ENCODE measurements at places on chromosomes 12 and 14. TPM values are rescaled to one million over a fixed set of nuclear protein-coding genes. Genes with fewer than 3 reads are reported as not detected.

The SLC25A21 gene
- 0.10 TPM for polyA plus RNA-seq

The HOXC11 gene
- not detected for polyA plus RNA-seq

The DUSP16 gene
- polyA plus RNA-seq, result 2.6 TPM

The PROX2 gene
- polyA plus RNA-seq, result not detected

The CPSF2 gene
- 8.7 TPM for polyA plus RNA-seq

GRCh38 chr12:125100551-125101434, 35.6 kb downstream of the AACS start:
- DNase-seq, result no peak

GRCh38 chr14:58725871-58726270, 88.1 kb downstream of the DACT1 start:
- no peak for DNase-seq

DNA sequence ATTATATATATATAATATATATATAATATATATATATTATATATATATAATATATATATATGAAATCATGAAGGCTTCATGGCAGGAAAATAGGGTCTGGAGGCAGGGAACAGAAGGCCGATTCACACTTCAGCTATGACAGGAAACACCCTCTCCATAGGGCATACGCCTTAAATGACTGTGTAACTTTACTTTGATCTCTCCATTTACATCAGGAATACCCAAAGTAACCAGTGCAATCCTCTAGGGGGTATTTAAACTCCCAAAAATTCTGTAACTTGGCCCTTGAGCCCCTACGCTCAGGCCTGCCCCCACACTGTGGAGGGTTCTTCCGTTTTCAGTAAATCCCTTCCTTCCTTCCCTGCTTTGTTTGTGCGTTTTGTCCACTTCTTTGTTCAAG, 40.4 kb upstream of the PPP2R5C start:
- no peak for DNase-seq

DNA sequence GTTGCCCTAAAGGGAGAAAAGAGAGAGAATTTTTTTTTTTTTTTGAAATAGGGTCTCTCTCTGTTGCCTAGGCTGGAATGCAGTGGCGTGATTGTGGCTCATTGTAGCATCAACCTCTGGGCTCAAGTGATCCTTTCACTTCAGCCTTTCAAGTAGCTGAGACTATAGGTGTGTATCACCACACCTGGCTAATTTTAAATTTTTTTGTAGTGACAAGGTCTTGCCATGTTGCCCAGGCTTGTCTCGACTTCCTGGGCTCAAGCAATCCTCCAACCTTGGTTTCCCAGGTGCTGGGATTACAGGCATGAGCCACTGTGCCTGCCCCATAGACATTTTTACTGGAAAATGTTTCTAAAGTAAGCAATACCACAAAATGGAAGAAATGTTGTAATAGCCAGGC, 36.8 kb downstream of the YARS2 start:
- no peak for DNase-seq

DNA sequence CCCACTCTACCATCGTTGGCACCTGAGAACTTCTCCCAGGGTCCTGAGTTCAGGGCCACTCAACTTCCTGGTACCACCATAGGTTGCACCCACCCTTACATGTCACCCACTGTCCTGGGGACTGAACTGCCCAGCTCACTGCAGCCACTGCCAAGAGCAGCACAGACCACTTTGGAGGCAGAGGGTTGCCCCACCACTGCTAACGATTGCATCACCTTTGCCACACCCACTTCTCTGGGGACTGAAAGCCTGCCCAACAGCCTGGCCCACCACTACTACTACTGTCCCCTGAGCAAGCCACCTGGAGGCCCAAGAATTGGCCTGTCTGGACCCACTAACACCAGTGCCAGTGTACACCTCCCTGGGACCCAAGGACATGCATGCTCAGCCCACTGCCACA, 27.6 kb downstream of the CACNA2D4 start:
- no peak for DNase-seq

DNA sequence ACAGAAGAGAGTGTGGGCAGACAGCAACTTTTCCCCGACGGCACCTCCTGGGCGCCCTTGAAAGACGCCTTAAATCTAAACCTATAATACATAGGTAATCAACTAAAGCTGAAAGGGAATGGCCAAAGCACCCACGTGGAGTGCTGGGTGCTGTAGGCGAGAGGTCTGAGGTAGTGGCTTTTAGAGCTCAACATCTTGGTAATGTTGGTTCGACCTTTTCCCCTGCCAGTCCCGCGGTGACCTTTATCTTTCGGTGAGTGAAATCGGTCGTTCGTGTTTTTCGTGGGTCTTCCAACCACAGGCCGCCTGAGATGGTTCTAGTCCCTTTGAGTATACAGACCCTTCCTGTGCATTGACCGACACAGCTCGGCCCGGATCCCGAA, 9.1 kb downstream of the OR6S1 start:
- DNase-seq, result no peak

- DNase-seq, result no peak
Measured at GRCh38 chr14:63240221-63240620, 36.0 kb downstream of the RHOJ start.

GRCh38 chr12:117742721-117743120, 226.1 kb downstream of the KSR2 start:
- DNase-seq, result no peak

- no peak for DNase-seq
Measured at GRCh38 chr14:56276108-56276507, 157.9 kb downstream of the PELI2 start.

GRCh38 chr14:102691763-102692162, 85.5 kb upstream of the TRAF3 start:
- DNase-seq, result no peak

DNA sequence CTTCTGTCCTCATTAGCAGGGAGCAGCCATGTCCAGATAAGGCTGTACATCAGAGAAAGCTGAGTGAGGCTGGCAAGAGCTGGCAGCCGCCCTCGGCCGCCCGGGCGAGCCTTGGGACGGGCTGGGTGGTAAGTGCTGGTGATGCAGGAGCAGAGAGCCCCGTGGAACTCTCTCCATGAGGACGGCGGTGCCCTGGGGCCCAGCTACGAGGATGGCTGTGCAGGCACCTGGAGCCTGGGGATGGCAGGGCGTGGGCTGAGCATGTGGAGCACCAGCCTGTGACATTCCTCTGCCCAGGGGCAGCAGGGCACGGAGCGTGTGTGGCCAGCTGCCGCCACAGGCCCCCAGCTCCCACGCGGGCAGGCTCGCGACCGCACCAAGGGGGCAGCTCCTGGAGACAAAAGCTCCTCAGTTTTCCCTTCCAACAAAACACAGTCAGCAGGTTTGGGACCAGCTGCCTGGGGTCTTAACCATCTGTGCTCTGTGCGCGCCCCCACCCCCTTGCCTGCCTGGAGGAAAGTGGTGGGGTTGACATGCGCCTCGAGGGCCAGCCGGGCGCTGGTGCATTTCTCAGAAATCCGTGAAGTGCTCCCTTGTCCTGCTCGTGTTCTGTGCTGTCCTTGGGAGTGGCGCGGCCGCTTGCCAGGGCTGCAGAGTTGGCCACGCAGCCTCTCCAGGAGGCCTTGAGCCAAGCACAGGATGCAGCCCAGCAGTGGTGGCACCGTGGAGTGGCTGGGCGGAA, 21.4 kb downstream of the PACS2 start:
- DNase-seq, result peak; percentile 72
